ENCODE measurements at places on chromosomes 6 and 20. TPM values are rescaled to one million over a fixed set of nuclear protein-coding genes. Genes with fewer than 3 reads are reported as not detected.
A peak's percentile ranks its signal among the peaks of the same experiment; 100 is the strongest.

- DNase-seq = no peak
Measured at GRCh38 chr20:38842558-38842981, 37.1 kb downstream of the PPP1R16B start.

LY6G6D gene
- not detected for total RNA-seq

- no peak for DNase-seq
Measured at GRCh38 chr6:159777240-159777904, 12.0 kb downstream of the TCP1 start.

DNA sequence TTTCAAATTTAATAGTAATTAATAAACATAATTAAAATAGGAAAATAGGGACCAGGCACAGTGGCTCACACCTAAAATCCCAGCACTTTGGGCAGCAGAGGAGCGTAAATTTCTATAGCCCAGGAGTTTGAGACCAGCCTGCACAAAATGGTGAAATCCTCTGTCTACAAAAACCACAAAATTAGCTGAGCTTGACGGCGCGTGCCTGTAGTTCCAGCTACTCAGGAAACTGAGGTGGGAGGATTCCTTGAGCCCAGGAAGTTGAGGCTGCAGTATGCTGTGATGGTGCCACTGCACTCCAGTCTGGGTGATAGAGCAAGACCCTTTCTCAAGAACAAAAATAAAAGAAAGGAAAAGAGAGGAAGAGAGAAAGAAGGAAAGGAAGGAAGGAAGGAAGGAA is 1387.0 kb upstream of the ADGRB3 start:
- DNase-seq = no peak

DNA sequence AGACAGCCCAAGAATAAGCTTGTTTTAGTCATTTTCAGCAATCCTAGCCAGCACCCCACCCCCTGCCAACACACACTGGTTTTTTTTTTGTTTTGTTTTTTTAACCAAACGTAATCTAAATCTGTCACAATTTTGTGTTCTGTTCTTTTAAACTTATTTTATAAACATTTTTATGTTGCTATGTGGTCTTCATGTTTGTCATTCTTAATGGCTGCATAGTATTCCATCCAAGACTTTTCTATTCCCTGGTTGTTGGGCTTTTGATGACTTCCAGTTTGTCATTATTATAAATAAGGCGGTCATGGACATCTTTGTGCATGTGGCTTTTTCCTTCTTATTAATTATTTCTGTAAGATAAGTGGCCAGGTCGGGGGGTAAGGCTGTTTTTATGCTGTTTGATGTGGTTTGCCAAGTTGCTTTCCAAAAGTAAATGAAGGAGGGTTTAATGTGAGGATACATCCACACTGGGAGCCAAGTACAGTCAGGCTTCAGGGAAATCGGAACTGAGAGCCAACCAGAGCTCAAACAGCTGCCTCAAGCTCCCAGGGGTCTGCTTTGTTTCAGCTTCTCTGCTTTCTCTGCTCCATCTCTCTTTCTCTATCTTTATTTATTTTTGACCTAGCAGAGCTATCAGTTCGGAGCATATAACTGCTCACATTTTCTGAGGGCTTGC is 125.8 kb downstream of the VEGFA start:
- no peak for DNase-seq

NFATC2 gene
- 10.2 TPM for total RNA-seq

FOXS1 gene
- 0.44 TPM for total RNA-seq

GRCh38 chr20:61310954-61311353 is 58.9 kb downstream of the CDH4 start:
- DNase-seq = no peak

LGSN gene
- total RNA-seq = not detected

- DNase-seq = no peak
Measured at GRCh38 chr20:16129411-16129810, 443.8 kb downstream of the KIF16B start.

GRCh38 chr6:142823256-142823902 is 121.6 kb downstream of the HIVEP2 start:
- DNase-seq = no peak

DNA sequence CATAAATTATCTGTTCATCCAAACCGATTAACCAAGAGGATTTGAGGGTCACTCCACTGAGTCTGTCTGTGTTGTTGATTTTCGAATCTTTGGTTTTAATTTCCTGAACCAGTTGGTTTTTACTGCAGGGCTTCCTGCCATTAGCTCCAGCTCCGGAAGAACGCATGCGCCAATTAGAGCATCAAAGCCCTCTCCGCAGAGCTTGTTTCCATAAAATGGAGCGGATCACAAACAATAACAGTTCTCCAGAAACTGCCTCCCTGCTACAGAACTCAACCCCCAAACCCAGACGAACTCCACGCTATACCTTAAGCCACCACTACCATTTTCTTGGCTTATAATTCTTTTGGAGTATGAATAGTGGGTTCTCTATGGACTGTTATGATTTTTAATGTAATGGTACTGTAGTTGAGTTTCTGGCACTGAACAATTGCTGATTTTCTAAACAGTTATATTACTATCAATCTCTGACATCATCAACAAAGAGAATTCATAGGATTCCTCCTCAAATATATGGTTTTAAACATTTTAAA is 13.8 kb downstream of the TFAP2A start:
- DNase-seq = no peak

DNA sequence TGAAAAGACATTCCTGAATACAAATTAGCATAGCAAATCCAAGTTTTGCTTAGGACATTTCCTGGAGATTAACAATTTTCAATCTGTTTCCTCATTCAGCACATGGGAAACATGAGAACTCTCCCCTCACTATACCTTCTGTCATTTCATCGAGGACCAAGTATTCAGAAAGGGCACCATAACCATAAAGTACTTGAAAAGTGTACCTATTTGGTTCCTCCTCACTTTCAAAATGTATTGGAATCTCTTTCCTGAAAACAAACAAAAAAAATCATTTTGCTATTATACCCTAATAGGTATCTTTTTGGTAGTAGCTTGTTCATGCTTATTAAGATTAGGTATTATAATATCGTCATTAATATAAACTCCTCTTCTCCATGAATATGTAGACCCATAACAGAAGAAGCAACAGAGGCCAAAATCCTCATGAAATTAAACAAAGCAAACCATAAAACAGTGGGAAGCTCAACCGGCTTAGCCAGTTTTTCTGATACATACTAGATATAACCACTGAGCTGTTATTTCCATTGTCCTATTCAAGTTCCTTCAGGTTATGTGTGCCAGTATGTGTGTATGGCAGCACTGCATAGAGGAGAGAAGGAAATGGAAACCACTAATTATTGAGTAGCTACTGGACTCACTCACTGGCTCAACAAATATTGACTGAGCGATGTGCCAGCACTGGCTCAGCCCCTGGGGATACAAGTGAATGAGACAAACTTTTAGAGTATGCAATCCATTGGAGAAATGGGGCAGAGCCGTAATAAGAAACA is 274.0 kb downstream of the MAFB start:
- DNase-seq = peak; percentile 76

DNA sequence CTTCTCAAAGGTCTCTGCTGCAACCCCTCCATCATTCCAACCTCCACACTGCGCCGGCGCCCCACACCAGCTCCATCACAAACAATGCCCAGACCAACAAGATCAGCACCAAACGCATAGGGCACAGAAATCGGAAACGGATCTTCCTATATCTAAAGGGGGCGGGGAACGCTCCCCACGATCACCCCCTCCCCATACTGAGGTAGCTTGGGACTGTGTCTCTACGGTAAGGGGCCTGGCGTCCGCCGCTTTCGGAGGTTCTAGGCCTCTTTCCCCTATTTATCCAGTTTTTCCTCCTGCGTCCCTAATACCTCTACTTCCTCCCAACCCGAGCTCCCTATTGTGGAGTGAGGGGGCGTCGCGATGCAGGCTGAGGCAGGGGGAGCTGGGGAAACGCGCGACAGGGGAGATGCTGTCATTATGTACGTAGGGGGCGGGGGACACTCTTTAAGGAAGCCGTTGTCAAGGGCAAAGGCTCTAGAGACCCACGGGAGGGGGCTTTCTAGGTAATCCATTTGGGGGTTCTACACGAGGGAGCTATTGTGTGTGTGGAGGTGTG is 909 bp downstream of the DNAAF9 start:
- no peak for DNase-seq

ZKSCAN8 gene
- 22.9 TPM for total RNA-seq

DNA sequence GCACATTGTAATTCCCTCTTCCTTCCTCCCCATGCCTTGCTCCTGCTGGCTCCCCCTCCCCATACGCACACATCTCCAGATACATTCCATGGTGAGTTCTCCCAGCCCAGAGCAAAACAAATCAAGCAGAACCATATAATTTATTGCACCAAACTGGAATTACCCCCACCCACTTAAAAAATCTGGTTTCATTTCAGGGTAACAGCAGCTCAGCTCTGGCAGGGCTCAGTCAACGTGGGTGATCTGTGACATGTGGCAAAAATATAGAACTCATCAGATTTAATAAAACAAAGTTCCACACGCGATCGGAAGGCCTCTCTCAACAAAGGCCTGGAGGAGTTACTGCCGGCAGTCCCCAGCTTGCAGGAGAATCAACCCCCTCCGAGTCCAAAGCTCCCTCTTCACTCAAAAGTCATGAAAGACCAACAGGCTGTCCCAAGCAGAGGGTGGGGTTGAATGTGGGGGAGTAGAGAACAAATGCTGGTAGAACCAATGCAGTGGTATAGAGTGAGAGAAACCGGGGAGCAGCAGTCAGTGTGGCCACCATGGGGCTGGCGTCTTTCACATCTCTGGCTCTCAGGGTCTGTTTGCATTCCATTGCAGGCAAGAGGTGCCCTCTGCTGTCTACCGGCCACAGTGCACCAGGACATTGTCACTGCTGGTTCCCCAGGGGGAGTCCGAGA is 323.3 kb upstream of the NT5E start:
- DNase-seq = peak; percentile 19

INSM1 gene
- not detected for total RNA-seq

GRCh38 chr6:13044896-13045295 is 283.4 kb downstream of the TBC1D7 start:
- no peak for DNase-seq

DNA sequence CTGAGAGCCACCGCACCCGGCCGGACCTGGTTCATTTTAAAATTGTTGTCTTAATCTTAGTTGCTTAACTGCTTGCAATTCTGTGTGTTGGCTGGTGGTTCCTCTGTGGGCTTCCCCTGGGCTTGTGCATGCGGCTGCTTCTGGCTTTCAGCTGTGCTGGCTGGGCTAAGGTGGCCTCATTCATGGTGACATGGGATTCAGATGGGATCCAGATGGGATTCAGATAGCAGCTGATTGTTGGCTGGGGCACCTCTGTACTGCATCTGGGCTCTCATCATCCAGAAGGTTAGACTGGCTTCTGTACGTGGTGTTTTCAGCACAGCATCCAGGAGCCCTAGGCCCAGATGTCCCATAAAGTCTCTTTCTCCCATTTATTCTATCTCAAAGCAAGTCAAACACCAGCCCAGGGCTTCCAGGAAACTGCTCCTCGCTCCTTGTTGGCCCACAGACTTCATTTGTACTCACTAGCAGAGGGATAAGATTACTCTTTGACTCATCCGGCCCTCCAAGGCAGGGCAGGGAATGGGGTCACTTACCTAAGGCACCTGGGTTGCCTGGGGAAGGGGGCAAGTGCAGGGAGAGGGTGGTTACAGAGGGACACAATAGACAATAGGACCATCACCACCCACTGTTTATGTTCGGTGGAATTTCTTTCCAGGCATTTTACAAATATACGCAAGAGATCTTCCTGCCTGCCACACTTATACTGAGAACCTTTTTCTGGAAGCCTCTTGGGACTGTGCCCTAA is 10.2 kb upstream of the PEDS1 start:
- no peak for DNase-seq

VNN1 gene
- total RNA-seq = 0.98 TPM

- DNase-seq = no peak
Measured at GRCh38 chr6:44646355-44646754, 258.8 kb downstream of the CDC5L start.

DNA sequence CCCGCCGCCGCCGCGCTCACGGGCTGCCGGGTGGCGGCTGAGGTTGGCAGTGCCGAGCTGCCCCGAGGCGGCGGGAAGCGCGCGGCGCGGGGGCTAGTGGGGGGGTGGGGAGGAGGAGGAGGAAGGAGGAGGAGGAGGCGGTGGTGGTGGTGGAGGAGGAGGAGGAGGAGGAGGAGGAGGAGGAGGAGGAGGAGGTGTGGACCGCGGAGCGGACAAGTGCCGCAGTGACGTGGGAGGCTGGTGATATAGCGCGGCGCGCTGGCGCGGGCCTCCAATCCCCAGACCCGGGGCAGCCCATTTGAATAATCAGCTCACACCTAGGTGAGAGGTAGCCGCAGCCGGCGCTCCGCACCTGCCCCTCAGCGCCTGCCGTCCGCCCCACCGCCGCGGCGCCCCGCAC is at the start of gene FOXA2:
Gene FOXA2, minus strand, starts transcription at position 51 of the 400 bp plus-strand sequence. CDS start 294 bp downstream, outside the sequence.
- no peak for DNase-seq

CNR1 gene
- 9.4 TPM for total RNA-seq

ROS1 gene
- total RNA-seq = under 0.01 TPM

GRCh38 chr6:31631681-31632278 is 11.3 kb downstream of the PRRC2A start:
- no peak for DNase-seq

- no peak for DNase-seq
Measured at GRCh38 chr6:33237741-33238140, 29.4 kb downstream of the RING1 start.

- DNase-seq = no peak
Measured at GRCh38 chr6:148461986-148462577, 119.4 kb downstream of the SASH1 start.

GRCh38 chr6:122651031-122651430 is 40.8 kb downstream of the PKIB start:
- no peak for DNase-seq

DNA sequence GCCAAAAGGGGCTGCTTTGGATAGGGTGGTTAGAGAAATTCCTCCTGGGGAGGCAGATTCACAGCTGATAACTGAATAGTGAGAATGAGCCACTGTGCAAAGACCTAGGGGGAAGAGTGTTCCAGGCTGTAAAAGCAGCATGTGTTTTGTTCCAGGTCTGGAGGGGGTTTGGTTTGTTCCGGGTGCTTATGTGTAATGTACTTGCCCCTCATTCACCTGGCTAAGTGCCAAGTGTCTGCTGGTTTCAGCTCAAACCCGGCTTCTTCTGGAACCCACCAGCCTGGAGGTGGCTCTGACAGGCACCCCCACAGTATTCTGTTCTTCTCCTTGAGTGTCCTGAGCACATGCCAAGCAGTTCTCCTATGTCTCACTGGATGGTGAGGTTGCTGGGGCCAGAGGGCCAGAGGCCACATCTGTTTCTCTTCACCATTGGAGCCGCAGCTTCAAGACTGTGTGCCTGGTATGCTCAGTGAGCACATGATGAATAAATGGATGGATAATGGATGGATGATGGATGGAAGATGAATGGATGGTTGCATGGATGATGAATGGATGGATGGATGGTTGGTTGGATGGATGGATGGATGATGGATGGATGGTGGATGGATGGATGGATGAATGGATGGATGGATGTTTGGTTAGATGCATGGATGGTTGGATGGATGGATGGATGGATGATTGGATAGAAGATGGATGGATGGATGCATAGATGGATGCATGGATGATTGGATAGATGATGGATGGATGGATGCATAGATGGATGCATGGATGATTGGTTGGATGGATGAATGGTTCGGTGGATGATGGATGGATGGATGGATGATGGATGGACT is 227.6 kb downstream of the BMP7 start:
- no peak for DNase-seq

Data from breast epithelium (tissue), 4 donors.